ENCODE measurements at places on chromosomes 5 and 9.

- peak; percentile 36 for DNase-seq
Observed at GRCh38 chr5:151523335-151523734, 67.8 kb downstream of the FAT2 start.

- DNase-seq = no peak
Observed at GRCh38 chr9:110197330-110198187, 10.4 kb downstream of the C9orf152 start.

GRCh38 chr5:81395262-81395661, 1.3 kb upstream of the ACOT12 start:
- DNase-seq = no peak

DNA sequence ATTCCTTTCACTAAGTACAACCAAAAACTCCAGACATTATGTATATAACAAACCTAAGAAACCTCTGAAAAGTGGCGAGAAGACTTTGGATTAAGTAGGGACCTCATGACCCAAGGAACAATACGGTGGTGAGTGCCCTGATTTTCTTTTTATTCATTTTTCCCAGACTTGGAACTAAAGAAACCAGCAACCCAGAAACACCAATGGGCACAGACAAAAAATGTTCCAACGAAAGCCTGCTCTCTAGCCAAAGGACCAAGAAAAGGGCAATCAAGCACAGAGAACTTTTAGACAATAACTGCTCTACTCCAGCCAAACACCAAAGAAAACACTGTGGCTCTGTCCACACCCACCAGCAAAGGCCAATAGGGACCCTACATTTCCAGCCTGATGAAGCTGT, 66.2 kb upstream of the SSBP2 start:
- no peak for DNase-seq

- no peak for DNase-seq
Observed at GRCh38 chr9:92966518-92966800, 19.1 kb downstream of the FGD3 start.

DNA sequence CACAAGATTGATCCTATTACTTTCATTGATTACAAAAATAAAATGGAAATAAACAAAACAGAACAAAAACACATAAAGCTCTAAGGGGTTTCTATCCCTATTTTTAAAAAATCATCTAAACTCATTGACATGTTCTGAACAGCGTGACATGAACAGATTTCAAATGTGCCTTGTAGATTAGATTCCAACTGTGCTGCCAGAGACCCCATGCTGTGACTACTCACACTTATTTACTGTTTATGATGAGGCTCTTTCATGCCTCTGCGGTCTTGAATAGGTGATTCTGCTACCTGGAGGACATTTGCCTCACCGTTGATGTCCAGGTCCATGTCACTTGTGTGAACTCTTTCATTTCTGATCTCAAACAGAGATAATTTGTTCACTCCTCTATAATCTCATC, 990.2 kb downstream of the CDH12 start:
- DNase-seq = no peak

DNA sequence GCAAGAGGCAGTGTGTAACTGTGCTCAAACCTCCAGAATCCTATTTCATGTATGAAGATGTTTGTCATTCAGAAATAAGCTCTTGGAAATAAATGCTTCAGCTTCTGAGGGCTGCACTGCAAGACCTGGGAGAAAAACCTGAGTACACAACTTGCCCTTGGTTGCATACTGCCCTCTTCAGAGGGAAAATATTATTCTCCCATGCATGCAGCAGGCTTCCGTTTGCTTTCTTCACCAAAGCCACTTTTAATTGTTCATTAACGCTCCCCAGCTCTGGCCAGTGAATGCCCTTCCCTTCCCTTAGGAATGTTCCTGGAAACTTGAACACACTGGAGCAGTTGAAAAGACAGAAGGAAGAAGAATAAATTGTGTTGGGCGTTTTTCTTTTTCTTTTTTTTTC, 2.5 kb upstream of the WHRN start:
- DNase-seq = no peak

DNA sequence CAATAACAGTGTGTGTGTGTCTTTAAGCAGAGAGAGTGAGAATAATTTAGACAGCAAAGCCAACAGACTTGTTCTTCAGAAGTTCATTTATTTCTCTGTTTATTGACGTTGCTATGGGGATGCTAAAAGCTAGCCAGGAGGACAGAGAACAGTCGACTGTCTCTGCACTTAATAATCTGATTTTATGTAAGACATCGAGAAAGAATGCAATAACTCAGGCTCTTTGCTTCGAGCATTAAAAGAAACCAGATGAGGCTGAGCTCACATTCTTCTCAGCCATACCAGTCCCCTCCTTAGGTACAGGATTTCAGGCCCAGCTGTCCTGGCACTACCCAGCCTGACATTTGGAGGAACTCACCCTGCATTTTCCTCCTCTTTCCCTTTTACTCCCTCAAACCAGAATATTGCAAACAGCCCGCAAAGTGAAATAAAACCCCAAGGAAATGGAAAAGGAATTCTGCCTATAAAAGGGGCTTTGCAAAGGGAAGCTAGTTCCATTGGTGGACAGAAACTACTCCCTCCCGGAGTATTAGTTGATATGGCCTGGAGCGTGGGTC, 44.5 kb upstream of the DPYSL3 start:
- DNase-seq = no peak

- DNase-seq = no peak
Observed at GRCh38 chr5:32543291-32543690, 42.1 kb upstream of the SUB1 start.

DNA sequence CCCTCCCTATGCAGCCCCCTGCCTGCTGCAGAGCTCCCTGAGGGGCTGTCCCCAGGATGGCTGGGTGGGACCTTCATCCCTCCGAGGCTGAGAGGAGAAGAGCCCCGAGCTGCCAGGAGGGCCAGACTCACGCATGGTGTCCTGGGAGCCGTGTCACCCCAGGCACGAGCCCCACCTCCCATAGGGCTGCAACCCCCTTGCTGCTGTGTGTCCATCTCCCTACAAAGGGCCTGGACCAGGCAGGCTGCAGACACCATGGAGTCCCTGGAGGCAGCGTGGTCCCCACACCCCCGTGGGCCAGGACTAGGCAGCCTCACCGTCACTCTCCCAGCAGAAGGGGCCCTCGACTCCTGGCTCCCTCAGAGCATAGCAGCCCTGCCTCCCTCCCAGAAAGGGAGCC, 11.2 kb upstream of the SEC16A start:
- DNase-seq = no peak

DNA sequence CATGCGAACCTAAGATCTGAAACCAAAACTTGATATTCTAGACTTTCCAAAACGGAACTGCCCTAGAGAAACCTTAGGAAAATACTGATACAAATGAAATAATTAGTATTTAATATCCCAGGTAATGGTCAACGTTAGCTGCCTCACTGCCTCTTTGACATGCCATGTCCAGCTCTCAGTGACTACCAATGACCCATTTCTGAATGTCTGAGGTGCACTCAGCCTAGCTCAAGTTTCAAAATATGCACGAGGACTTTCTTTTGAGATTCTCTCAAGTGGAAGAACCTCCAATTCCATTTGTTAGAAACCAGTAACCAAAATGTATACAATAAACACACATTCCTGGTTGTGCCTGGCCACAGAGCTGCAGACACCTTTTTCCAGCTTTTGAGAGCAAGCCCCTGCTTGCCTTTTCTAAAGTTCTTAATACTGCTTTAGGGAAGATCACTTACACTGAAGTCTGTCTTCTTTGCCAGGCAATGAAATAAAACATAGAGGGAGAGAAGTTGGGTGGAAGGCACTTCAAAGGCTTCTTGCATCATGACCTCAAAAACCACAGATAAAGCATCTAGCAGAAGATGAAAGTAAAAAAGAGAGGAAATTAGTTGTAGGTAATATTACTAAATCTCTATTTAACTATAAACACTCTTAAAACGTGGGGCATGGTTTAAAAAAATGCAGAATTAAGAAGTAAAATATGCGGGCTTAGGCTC, 87.9 kb downstream of the MRPS27 start:
- DNase-seq = no peak

DNA sequence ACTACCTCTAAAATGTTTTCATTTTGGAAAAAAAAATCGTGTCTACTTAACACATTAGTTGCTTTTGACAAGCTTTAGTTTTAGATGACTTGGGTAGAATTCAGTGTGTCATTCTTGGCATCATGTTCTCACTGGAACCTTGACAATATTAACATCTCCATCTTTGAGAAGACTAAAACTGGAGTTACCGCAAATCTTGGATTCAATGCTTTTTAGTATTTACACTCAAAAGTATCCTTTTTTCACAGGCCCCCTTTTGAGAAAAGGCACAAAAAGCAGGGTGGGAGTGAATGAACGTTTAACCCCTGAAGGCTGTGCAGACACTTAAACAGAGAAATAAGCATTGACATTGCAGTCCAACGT, 549.1 kb downstream of the CSNK1G3 start:
- no peak for DNase-seq

DNA sequence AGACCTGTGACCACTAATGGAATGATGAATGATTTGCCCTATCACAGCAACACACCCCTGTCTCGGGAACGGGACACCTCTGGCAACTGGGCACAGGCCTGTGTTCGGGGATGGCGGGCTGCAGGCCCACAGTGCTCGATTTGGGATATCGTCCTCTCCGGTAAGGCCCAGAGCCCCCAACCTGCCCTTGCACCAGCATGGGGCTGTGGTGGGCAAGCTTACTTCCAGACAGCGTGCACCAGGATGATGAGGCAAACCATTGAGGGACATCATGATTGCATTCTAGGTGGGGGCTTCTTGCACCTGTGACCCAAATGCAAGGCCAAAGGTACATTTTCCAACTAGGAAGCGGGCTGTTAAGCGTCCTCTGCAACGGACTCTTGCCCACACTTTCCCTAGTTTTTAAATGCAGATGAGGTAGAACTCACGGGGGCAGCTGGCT, 275.4 kb downstream of the FSTL4 start:
- DNase-seq = no peak

DNA sequence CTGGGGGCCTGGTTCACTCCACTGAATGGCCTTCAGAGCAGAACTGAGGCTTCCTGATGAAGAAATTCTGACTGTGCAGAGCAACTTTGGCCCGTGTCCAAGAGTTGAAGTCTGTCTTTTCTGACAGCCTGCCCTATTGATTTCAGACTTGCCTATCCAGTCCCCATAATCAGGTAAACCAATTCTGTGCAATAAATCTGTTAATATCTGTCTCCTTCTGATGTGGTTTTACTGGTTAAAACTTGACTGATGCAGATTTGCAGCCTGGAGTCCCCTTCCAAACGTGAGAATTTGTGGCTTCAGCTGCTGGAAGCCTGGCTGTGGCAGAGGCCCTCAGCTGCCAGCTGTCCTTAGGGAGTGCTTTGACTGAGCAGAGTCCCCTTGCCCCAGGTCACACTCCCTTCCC, 283.9 kb upstream of the ANKRD55 start:
- no peak for DNase-seq

DNA sequence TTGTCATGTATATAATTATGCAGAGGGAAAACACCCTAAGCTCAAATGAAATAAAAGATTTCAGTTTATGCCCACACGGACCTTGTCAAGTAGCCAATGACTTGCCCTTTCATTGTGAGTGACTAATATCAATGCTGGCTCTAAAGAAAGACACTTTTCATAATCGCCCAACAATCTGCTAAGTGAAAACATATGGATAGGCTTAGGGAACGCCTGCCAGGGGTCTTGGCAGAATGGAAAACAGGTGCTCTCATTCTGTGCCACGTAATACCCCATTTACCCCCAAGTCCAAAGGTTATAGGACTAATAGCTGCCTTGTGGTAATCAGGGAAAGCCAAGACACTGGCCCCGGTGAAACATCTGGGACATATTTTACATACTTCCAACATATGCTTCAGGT, 157.7 kb downstream of the SLF1 start:
- DNase-seq = no peak

DNA sequence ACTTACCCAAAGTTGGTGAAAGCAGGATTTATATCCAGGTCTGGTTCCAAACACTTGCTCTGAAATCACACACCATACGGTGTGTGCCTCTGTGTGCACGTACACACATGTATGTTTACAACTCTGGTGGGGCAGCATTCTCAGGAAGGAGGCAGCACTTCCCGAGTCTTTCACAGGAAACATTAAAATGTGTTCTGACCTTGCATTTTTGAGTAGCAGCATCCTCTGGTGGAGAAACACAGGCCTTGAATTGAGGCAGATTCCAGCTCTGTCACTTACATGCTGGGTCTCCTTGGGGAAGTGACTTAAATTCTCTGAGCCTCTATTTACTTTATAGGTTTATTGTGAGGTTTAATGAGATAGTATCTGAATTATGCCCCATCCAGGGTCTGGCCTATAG, 126.4 kb downstream of the RGS3 start:
- DNase-seq = no peak

- no peak for DNase-seq
Observed at GRCh38 chr5:154761046-154761736, 6.0 kb downstream of the LARP1 start.

DNA sequence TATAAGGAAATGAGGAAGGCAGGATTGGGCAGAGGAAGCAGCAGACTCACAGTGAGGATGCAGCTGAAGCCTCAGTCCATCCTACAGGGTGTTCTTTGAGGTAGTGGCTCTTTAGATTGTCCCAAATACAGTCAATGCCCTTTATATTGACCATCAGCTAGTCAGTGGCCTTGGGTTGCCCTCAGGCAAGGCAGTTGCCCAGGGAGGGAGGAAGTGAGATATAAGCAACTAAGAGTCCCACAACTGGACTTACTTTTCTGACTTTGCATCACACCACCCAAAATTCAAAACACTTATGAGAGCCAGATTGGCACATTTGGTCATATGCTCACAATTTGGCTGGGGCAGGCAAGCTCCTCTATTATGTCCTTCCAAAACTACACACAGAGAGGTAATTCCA, 9.4 kb upstream of the SLC12A2 start:
- DNase-seq = no peak

DNA sequence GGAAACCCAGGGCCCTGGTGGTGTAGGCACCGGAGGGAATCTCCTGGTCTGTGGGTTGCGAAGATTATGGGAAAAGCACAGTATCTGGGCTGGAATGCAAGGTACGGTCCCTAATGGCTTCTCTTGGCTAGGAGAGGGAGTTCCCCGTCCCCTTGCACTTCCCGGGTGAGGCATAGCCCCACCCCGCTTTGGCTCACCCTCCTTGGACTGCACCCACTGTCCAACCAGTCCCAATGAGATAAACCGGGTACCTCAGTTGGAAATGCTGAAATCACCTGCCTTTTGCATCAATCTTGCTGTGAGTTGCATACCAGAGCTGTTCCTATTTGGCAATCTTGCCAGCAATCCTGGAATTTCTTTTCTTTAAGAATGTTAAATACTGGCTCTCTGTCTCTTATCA, 1429.1 kb downstream of the MAT2B start:
- DNase-seq = no peak

GRCh38 chr5:157613385-157614245, 38.0 kb upstream of the ADAM19 start:
- peak; percentile 25 for DNase-seq
